AG04450 (cell line): ENCODE measurements at places on chromosomes 1 and 21.

- DNase-seq: peak; percentile 52
Measured at GRCh38 chr1:77438236-77438913, 156.6 kb downstream of the AK5 start.

DNA sequence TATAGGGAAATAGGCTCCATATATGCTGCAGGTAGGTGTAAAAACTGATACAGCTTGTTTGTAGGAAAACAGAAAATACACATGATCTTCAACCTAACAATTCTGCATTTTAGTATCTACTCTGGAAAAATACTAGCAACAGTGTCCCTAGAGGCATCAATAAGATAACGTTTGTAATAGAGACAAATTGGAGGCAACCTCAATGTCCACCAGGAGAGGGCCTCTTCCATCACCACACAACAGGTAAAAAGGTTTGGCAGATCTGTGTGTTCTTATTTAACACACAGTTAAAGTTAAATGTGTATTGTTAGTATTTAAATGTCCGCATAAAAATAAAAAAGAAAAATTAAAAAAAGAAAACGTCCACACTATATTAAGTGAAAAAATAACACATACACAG is 5.4 kb downstream of the EIF2D start:
- DNase-seq: no peak

DNA sequence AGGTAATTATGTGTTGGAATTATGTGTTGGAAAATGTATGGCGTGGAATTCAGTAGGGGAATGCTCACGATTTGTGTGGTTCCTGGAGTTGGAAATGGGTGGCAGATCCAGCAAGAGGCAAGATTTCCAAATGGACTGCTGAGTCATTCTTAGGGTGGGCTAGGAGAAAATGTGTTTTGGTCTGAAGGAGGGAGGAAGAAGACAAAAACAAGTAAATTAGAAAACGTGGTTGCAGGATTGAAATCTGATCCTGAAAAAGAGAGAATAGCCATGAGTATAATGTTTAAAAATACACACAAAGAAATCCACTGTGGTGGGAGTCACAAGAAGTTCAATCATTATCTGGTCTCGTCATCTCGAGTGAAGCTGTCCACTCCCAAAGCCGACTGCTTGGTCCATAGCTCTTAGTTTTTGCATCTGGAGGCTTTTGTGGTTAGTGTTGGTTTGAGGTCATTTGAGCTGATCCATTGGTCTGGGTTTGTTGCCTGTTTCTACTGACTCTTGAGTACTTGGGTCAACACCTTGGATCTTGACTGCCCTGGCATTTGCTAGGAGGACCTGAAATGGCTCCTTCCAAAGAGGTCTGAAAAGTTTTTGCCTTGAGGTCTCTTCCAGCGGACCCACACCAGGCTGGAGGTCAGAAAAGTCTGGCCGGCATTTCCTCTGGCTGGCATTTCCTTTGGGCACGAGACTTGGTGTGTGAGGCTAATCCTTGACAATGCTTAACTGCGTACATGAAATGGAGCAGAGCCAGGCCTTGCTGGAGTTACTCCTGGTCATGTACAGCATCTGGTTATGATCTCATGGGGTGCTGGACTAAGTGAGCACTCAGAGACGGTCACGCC is 9.2 kb downstream of the MX2 start:
- DNase-seq: no peak

GRCh38 chr1:25990702-25991395 is 7.0 kb downstream of the PAFAH2 start:
- no peak for DNase-seq

DNA sequence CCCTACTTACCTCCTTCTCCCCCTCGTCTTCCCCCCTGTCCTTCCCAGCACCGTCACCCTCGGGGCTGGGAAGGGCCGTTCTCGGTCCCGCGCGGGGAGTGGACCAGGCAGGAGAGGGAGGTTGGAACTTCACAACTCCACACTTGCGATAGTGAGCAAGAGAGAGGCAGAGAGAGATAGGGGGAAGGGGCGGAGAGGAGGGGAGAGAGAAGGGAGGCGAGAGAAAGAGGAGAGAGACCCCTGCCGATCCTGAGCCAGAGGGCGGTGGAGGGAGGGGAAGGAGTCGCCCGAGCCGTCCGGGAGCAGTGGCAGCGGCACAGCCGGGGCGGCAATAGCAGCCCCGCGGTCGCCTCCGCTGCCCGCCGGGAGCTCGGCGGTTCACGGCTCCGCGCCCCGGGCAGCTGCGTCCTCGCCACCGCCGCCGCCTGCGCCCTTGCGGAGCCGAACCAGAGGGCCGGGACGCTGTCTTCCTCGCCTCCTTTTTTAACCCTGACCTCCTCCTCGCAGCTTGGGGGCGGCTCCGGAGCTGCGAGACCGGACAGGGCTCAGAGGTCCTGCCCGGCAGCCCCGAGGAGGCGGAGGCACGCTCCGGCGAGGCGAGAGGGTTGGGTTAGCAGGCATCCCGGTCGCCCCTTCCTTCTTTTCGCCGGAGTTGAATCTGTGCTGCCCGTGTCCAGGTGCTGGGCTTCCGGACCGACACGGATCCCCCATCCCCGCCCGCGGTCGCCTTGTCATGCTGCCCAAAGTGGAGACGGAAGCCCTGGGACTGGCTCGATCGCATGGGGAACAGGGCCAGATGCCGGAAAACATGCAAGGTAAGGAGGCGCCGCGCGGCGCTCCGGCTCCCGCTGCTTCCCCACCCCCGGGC is 11.7 kb downstream of the NR5A2 start:
- DNase-seq: no peak
